Panc1 (cell line): ENCODE measurements at places on chromosomes 6 and 20. TPM values are rescaled to one million over a fixed set of nuclear protein-coding genes. Genes with fewer than 3 reads are reported as not detected.

GRCh38 chr6:76803038-76803580 lies 660.2 kb downstream of the HTR1B start:
- H3K27ac ChIP-seq, result no peak overlapping the region
- no peak overlapping the region for H3K4me3 ChIP-seq
- no peaks in the 10 kb centered on the region for H3K27me3 ChIP-seq
- no peak for DNase-seq
- no peaks in the 10 kb centered on the region for H3K36me3 ChIP-seq
- H3K4me1 ChIP-seq, result no peaks in the 10 kb centered on the region

- no peak overlapping the region for H3K27ac ChIP-seq
- DNase-seq, result no peak
- no peaks in the 10 kb centered on the region for H3K4me1 ChIP-seq
- peaks cover 3% of the 10 kb centered on the region; the same call in 1 of the 2 replicates for H3K36me3 ChIP-seq
- H3K4me3 ChIP-seq, result no peak overlapping the region
Observed at GRCh38 chr6:121236984-121237383, 97.3 kb downstream of the TBC1D32 start.

- DNase-seq, result no peak
- H3K36me3 ChIP-seq, result peaks cover 10% of the 10 kb centered on the region
- H3K27ac ChIP-seq, result no peak overlapping the region
- H3K4me1 ChIP-seq, result no peaks in the 10 kb centered on the region
- no peak overlapping the region for H3K4me3 ChIP-seq
- no peaks in the 10 kb centered on the region for H3K27me3 ChIP-seq
Observed at GRCh38 chr6:158627168-158627939, 17.2 kb downstream of the DYNLT1 start.

DNA sequence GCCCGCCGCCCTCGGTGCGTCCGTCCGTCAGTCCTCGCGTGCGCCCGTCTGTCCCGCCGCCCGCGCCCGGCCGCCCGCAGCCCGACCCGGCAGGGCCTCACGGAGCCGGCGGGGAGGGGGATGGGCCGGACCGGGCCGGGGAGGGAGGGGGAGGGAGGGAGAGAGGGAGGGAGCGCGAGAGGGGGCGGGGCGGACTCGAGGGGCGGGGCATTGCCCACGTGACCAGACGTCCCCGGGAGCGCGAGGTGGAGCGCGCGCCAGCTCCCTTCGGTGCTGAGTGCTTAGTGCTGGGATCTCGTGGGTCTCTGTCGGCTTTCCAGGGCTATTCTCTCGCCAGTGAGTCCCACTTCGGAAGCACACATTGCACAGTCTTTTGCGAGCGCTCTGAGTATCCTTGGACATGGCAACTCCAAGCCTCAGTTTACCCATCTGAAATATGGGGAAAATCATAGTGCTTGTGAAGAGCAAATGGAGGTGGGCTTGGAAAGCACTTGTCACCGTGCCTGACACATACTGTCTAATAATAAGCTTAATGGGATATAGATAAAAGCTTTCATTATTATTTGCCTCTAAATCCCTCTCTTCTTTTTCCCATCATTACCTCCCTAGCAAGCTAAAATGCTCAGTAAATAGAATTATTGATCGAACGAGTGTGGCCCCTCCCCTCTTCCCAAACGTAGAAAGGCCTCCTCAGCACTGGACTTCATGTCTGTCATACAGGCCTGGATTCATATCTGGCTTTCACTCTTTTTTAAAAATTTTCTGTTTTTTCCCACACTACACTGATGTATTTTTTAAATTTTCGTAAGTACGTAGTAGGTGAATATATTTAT lies at the start of gene NCOA6:
TSS of gene NCOA6 (minus strand) at position 122 of the 833 bp plus-strand sequence. CDS start 43,296 bp downstream, outside the sequence.
- no peaks in the 10 kb centered on the region for H3K27me3 ChIP-seq
- DNase-seq, result peak; percentile 41

GRCh38 chr20:50953196-50953595 lies 5.1 kb downstream of the DPM1 start:
- H3K27me3 ChIP-seq, result no peaks in the 10 kb centered on the region
- H3K4me1 ChIP-seq, result peaks cover 12% of the 10 kb centered on the region; the same call in 1 of the 2 replicates
- DNase-seq, result no peak
- no peak overlapping the region for H3K4me3 ChIP-seq

MUC22 gene
- not detected for total RNA-seq
